ENCODE measurements at places on chromosomes 13 and 19.

- DNase-seq = no peak
Measured at GRCh38 chr13:75442736-75443234, 39.2 kb downstream of the TBC1D4 start.

- DNase-seq = no peak
Measured at GRCh38 chr13:89136678-89137077, 1465.5 kb downstream of the SLITRK5 start.

DNA sequence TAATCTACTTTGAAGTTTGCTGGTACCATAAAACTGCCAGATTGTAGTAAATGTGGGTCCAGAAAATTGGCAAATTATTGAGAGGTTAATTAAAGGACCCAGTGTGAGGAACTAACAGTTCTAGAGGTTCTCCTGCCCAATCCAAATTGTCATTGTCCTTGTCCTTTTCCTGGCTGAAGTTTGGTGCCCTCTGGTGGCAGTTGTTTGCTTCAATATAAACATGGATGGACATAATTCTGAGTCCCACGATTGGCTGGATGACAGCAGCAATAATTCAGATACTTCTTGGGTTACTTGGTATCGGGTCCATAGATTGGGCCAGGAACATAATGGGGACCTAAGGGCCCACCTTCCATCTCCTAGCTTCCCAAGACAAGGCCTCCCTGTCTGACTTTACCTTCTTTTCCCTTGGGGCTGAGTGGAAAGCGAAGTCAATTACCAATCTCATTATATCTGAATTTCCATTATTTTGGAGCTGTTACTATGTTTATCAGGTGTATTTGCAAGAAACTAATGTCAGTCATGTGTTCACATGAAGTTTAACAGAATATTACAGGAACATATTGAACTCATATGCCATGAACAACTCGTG lies 33.8 kb upstream of the GARRE1 start:
- DNase-seq = peak; percentile 74

DNA sequence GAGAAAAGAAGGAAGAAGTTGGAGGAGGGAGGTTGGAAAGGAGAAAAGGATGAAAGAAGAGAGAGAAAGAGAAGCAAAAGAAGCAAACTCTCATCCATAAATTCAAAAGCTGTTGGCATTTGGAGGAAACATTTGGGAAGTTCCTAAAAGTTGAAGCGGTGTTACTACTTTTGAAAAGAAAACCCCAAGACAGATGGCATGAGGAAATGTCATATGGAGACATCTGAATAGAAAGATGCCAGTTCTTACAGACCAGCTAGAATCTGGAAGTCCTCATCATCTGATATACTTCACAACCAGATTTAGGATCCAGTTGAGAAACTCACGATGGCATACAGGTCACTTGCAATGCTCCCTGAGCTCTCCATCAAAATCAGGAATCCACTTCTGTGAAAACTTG lies 86.9 kb downstream of the RAP2A start:
- DNase-seq = no peak

- DNase-seq = no peak
Measured at GRCh38 chr13:109273326-109273751, 513.0 kb downstream of the IRS2 start.

DNA sequence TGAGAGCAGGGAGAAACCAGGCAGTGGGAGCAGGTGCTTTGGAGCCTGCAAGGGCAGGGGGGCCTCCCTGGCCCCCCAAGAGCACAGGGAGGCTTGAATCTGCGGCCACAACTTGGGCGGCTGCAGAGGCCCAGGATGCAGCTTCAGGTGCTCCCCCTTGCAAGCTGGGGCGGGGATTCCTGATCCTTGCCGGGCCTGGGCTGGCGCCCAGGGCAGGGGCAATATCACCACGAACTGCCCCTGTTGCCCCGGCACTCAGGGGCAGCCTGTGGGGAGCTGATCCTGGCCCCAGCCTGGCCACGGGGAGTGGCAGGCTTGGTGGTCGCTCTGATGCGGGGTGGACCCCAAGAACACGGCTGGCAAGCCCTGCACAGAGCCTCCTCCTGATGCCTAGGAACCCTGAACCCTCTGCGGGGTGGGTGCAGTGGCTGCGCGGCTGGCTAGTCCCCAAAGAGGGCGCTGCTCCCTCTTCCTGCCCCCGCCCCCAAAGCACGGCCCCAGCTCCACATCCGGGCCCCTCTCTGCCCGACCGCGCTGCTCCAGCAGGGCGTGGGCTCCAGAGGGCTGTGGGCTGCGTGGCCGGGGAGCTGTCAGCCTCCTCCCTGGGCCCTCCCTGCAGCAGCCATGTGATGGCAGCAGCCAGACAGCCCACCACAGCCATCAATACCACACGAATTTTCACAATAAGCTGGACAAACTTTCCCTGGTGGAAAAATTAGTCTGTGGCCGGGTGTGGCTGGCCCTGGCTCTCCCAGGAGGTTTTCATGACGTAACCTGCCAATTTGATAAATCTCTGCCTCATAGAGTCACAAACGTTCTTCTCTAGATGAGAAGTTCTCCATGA lies 21.0 kb downstream of the TNFSF9 start:
- DNase-seq = peak; percentile 57

- DNase-seq = peak; percentile 7
Measured at GRCh38 chr13:89755729-89756492, 1591.6 kb upstream of the MIR17HG start.

DNA sequence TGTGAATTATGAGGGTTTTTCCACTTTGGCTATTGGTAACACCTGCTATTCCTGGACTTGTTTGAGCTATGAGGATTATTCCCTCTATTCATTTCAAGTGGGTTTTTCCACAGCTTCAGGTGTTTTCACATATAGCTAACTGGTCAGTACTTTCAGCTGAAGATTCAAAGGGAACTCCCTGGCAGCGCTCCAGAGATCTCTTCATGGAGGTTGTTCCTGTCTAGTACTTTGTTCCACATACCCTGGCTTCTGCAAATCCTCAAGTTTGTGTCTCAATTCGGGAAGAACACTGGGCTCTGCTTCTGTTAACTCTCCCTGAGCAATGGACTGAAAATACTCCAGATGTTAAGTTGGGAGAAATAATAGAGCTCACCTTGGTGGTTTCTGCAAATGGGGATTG lies 5.6 kb upstream of the ZNF607 start:
- DNase-seq = no peak

DNA sequence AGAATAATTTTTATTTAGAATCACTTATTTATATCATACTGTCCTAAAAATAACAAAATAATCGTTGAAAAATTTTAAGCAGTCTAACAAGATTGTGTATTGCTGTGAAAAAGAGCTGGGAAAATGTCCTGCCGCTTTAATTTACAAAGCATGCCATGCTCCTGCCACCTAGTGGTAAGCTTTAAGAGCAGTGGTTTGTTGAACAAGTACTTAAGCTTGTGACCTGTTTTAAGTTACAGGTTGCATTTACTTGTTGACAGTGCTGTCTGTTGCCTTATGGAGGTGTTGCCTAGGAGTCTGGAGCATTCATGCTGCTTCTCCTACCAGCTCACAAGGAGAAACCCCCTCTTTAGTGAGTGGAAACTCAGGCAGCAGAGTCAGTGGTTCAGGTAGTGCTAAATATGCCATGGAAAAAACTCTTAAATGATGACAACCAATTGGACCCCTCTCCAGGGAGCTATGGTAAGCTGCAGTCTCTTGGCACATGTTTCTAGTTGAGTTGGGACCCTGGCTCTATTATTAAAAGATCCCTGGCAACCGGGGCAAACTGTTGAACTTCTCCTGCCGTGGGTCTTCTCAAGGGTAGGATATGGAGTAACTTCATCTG lies 68.4 kb downstream of the SPATA13 start:
- peak; percentile 66 for DNase-seq

- DNase-seq = peak; percentile 63
Measured at GRCh38 chr19:27776020-27776419, 1436.9 kb downstream of the UQCRFS1 start.

DNA sequence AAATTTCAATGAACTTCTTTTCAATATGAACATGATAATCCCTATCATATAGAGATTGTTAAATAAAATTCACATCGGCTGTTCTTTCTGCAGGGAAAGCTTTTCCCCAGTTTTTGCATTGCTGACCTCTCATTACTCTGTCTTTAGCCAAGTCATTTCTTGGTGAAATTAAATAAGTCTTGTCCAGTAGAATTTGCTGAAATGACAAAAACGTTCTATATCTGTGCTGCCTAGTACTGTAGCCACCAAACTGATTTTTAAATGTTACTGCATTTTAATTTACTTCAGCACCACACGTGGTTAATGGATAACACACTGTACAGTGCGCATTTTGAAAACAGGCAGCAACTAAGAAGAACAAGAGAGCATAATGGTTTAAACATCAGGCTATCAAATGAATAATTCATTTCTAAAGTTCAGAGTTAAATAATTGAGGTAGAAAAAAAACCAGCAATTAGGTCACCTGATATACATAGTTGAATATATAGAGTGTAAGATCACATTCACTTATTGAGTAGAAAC lies 178.9 kb downstream of the LIG4 start:
- DNase-seq = no peak

- peak; percentile 93 for DNase-seq
Measured at GRCh38 chr19:55503502-55504251, 15.4 kb downstream of the SSC5D start.

DNA sequence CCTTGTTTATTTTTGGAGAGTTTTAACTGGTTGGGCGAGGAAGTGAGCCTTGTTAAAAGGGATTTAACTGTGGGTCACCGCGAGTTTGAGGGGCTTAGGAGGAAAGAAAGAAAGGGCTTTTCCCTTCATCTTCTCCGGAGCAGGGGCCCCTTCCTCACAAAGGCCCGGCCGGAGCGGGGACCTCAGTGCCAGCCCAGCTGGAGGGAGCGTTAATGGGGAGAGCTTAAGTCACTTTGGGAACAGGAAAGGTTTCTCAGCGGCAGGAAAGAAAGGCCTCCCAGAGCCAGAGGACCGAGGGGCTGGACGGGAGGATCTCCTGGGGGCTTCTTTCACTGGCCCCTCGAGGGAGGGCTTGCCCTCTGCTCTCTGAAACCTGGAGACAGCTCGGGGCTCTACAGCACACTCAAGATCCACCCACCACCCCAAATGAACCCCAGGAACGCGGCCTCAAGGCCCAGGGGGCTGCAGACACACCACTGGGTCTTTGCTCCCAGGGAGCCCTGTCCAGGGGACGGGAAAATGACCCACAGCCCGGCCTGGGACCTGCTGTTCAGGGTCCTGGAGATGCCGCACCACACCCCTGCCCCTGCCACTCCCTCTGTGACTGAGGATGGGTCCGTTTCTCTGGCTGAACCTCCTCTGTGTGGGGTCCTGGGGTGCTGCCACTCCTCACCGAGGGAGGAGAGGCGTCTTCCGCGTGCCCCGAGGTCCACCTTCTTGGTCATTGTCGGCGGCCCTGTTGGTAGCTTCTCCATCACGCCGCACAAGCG lies 128.3 kb downstream of the URI1 start:
- DNase-seq = no peak

GRCh38 chr19:17790059-17790780 lies 4.7 kb upstream of the B3GNT3 start:
- DNase-seq = no peak

DNA sequence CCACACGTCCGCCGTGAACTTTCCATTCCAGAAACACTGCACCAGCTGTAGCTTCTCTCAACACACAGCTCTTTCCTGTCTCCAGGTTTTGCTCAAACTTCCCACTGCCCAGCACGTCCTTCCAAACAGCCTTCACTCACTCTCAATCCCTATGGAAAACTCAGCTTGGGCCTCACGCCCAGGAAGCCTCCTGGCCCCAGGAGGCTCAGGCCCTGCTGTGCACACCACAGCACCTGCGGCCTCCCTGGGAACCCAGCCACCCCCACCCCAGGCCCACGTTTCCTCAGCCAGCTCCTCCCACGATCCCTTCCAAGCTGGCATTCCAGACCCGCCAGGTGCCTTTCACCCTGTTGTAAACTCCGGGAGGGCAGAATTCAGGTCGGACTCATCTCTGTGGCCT lies 35.2 kb downstream of the C13orf46 start:
- no peak for DNase-seq

GRCh38 chr19:10074153-10074552 lies 12.0 kb upstream of the SHFL start:
- peak; percentile 31 for DNase-seq

DNA sequence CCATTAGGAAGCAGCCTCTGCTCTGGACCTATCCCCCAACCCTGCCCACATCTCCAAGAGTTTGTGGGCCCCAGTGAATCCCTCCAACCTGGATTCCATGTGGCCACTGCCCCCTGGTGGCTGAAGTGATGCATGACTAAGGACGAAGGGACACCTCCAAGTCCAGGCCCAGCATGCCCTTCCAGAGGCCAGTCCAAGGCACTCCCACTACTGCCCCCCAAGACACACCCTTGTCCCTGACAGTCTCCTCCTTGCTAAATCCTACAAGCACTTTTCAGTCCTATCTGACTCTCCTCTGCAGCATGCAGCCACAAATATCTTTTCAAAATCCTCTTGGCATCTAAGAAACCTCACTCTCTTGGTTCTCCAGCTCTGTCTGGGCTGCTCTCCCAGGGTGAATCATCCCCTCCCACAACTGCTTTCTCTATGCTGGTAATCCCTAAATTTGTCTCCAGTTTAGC lies 33.0 kb downstream of the DEDD2 start:
- DNase-seq = peak; percentile 77

DNA sequence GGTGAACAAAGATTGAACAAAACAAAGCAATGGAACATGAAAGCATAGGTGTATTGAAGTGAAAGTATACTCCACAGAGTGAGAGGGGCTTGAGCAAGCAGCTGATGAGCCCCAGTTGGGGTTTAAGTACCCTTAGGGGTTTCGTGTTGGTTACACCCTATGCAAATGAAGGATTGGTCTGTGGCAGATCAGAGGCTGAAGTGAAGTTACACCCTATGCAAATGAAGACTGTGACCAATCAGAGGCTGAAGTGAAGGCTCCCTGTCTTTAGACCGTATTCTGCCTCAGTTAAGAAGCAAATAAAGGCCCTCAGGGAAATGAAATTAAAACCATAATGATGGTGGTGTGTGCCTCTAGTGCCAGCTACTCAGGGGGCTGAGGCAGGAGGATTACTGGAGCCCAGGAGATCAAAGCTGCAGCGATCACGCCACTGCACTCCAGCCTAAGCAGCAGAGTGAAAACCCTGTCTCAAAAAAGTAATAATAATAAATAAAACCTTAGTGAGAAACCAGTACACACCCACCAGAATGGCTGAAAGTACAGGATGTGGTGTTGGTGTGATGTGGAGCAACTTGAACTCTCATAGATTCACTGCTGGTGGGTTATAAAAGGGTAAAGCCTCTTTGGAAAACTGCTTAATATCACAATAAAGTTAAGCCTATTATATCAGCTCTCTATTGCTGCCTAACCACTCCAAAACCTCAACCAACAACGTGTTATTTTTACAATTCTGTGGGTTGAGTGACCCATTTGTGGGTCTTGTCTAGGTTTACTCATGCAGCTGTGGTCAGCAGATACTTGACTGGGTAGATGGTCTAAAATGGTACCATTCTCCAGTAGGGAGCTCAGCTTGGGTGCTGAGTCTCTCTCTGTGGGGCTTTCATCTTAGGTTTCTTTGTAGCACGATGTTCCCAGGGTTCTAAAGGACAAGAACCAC lies 12.8 kb upstream of the UPF3A start:
- DNase-seq = no peak

- DNase-seq = peak; percentile 16
Measured at GRCh38 chr13:19984430-19985218, 26.1 kb downstream of the ZMYM2 start.
